ENCODE measurements at places on chromosomes 7 and 10. TPM values are rescaled to one million over a fixed set of nuclear protein-coding genes. Genes with fewer than 3 reads are reported as not detected.

TFR2 gene
- 0.31 TPM for total RNA-seq

HYAL4 gene
- not detected for total RNA-seq

PTPRZ1 gene
- not detected for total RNA-seq

GNAI1 gene
- 0.73 TPM for total RNA-seq

TLX1 gene
- total RNA-seq, result not detected

Measured in mononuclear cell (primary cell).